Jurkat, Clone E6-1 (cell line): ENCODE measurements at places on chromosomes 1 and 21.

DNA sequence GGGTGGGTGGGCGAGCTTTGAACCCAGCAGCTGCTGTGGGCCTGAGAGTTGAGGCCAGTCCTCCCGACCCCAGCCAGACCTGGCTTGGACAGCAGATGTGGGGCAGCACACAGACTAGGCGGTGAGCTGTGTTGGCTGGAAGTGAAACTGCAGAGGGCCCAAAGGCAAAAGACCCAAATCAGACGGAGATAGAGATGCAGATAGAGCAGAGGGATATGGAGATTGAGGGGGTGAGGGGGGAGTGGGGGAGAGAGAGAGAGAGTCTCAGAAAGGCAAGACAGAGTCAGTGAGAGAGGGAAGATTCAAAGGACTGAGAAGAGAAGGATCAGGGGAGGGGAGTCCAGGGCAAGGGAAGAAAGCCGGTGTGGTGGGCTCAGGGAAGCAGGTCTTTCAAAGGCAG lies 17.0 kb upstream of the POU3F1 start:
- DNase-seq: no peak

DNA sequence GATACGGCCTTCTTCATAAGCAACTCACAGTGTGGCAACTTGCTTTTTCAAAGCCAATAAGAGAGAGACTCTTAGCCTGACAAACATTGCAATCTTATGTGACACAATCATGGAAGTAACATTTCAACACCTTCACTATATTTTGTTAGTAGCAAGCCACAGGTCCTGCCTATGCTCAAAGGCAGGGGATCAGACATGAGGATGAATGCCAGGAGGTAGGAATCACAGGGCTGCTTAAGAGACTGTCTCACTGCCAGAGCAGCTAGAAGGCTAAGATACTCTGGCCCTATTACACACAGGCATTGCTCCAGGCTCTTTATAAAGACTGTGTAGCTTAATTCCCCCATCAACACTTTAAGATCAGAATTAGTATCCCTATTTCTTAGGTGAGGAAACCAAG lies 236.2 kb upstream of the KAZN start:
- DNase-seq: no peak

GRCh38 chr1:115320377-115320776 lies 17.7 kb downstream of the NGF start:
- no peak for DNase-seq

- DNase-seq: no peak
These were observed 343.4 kb downstream of the BRINP2 start for GRCh38 chr1:177514207-177514606.

GRCh38 chr1:59184365-59184905 lies 112.5 kb upstream of the FGGY start:
- DNase-seq: no peak

DNA sequence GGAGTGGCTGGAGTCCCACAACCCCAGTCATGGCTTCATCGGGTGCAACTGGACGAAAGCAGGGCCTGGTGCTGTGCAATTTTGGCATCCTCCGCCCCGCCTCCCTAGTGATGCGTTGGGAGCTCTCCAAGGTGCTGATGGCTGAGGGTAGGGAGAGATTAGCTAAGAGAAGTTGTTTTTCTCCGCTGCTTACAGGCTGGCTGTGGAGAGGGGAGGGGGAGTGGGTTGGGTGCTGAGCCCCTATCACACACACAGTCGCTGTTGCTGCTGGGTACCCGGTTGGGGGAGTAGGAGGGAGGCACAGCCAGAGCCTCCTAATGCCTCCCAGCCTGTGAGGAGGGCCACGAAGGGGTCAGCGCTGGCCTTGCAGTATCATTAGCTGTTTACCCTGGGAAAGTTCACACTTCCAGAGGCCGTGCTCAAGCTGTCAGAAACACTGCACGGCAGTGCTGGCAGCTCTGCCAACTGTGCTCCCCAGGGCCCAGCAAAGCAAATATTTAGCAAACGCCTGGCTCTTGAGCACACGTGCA lies 110.0 kb downstream of the GRIK3 start:
- DNase-seq: peak; percentile 44

DNA sequence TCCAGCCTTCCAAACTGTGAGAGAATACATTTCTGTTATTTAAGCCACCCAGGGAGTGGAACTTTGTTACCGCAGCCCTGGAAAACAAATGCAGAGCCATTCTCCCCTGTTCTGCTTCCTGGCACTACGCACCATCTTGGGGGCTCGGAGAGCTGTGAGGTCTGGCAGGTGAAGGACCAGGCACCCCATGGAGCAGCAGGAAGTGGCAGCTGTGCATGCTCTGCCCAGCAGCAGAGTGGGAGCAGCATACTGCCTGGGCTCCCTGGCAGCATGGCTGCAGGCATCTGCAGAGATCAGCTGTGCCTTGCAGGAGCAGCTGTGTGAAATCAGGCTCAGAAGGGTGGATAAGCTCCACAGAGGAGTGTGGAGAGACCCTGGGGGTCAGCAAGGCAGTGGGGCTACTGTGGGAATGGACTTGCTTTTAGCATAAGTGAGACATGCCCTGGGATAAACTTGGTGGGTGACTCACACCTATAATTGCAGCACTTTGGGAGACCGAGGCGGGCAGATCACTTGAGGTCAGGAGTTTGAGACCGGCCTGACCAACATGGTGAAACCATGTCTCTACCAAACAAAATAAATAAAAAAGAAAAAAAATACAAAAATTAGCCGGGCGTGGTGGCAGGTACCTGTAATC lies 17.7 kb upstream of the ZSCAN20 start:
- DNase-seq: no peak

GRCh38 chr1:112439592-112439991 lies 43.6 kb downstream of the CTTNBP2NL start:
- DNase-seq: no peak

GRCh38 chr1:19765623-19766022 lies 34.1 kb downstream of the TMCO4 start:
- DNase-seq: no peak

GRCh38 chr1:166843769-166844596 lies 4.7 kb downstream of the POGK start:
- DNase-seq: no peak

DNA sequence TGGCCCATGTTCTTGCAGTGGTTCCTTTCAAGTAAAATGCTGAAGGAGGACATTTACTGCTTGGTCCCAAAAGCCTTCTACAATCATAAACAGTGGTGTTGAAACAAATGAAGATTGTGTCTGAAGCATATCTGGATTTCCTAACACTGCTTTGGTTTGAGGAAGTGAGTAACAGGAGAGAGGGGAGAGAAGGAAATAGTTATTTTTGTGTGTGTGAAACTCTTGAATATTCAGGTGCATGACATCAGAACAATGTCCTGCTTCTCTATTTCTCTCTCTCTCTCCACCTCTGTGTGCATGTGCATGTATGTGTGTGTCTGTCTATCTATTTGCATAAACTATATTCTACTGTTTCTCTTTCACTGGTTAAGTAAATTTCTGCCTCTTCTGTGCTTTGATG lies 61.4 kb upstream of the TNFSF18 start:
- DNase-seq: no peak

DNA sequence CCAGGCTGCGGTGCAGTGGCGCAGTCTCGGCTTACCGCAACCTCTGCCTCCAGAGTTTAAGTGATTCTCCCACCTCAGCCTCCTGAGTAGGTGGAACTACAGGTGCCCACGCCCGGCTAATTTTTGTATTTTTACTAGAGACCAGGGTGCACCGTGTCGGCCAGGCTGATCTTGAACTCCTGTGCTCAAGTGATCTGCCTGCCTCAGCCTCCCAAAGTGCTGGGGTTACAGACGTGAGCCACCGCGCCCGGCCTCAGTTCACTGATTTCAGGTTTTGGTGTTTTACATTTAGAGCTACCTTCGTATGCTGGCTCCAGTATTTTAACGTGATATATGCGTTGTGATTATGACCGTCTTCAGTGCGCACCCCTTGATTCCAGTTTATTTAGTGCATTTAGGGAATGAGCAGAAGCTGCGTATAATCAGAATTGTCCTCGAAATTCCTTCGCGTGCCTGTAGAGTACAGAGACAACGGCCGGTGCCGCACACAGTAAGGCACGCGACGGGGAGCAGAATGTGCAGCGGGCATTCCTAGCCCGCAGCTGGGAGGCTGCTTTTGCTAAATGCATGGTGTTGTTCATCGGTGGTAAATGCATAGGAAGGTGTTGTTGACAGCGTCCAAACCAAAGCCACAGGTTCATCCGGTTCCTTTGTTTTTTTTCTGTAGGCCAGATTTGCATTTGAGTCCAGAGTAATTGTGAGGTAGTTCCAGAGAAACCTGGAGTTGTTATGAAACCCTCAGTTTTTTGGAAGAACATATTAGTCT lies 48.9 kb upstream of the DIP2A start:
- DNase-seq: no peak
